ENCODE measurements at places on chromosomes 6 and 20. TPM values are rescaled to one million over a fixed set of nuclear protein-coding genes. Genes with fewer than 3 reads are reported as not detected.

DNA sequence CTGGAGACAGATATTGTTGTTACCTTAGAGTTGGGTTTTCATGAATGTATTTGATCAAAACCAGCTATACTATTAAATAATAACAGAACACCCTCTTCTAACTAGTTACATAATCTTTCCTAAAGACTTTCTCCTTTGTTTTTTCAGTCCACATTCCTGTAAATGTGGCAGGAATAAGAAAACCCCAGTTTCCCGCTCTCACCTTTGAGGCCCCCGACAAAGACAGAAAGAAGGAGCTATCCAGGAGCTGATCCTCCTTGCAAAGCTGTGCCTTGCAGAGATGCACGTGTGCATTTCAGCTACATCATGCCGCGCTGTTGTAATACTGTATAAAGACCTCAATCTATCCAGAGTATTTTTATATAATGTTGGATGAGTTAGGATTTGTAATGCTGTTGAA lies 102.7 kb downstream of the SLC22A3 start:
- no peaks in the 10 kb centered on the region for H3K4me1 ChIP-seq
- no peak overlapping the region for H3K27ac ChIP-seq
- DNase-seq, result no peak
- no peak overlapping the region for H3K4me3 ChIP-seq
- H3K27me3 ChIP-seq, result peaks cover 2% of the 10 kb centered on the region
- H3K36me3 ChIP-seq, result no peaks in the 10 kb centered on the region

DEFB125 gene
- not detected for total RNA-seq

DNA sequence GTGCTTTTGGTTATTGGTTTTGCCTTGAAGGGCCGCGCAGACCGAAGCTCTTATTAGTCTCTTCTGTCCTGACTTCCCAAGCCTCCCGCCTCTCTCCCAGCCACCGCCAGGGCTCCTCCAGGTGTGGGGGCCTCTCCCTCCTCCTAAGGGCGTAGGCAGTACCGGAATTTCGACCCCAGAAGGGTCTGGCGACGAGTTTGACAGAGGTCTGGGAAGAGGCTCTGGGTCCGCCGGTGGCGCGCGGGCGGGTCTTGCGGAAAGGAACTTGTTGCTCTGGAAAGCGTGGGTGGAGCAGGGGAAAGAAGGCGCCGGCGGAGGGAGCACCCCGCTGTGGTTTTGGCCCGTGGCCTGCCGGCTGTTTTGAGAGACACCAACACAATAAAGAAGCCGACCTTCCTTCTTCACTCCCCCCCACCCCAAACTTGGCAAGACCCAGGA lies 1.8 kb downstream of the PCSK2 start:
- no peaks in the 10 kb centered on the region for H3K36me3 ChIP-seq
- peaks cover 37% of the 10 kb centered on the region for H3K4me1 ChIP-seq
- H3K27ac ChIP-seq, result no peak overlapping the region
- peaks cover 85% of the 10 kb centered on the region for H3K27me3 ChIP-seq
- peak; percentile 12 for DNase-seq
- peak overlapping the region; percentile 93 for H3K4me3 ChIP-seq

GRCh38 chr6:156790711-156791319 lies 13.6 kb downstream of the ARID1B start:
- no peak overlapping the region for H3K27ac ChIP-seq
- DNase-seq, result no peak
- H3K27me3 ChIP-seq, result no peaks in the 10 kb centered on the region
- no peaks in the 10 kb centered on the region for H3K36me3 ChIP-seq
- H3K4me1 ChIP-seq, result peaks cover 71% of the 10 kb centered on the region
- no peak overlapping the region for H3K4me3 ChIP-seq

OR2B6 gene
- total RNA-seq, result not detected

DNA sequence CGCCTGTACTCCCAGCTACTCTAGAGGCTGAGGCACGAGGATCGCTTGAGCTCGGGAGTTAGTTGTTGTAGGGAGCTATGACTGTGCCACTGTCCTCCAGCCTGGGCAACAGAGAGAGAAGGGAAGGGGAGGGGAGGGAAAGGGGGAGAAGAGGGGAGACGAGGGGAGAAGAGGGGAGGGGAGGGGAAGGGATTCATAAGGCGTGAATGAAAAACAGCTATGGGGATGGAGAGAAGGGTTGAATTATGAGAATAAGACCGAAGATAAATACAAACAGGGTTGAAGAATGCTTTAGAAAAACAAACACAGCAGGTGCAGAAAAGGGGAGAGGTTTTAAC lies 106.0 kb downstream of the TRIM27 start:
- H3K36me3 ChIP-seq, result no peaks in the 10 kb centered on the region
- peaks cover 20% of the 10 kb centered on the region for H3K4me1 ChIP-seq
- H3K4me3 ChIP-seq, result no peak overlapping the region
- no peak for DNase-seq
- no peak overlapping the region for H3K27ac ChIP-seq

LY6G6D gene
- total RNA-seq, result not detected

DNA sequence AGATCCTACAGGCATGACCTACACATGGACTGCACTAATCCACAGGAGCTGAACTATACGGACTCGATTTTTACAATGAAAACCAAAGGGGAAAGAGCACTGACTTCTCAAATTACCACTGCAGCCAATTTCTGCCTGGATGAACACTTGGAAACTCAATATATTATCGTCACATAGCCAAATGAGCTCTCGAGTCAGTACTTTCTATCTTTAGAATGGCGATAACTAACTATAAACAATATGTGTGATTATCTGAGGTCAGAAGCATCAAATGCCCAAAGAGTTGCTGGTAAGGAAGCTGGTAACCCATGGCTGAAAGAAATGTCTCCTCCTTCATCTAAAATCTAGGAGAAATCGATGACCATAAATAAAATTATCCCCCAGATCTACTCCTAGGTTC lies 86.7 kb downstream of the KIF16B start:
- peaks cover 22% of the 10 kb centered on the region for H3K4me1 ChIP-seq
- H3K27ac ChIP-seq, result no peak overlapping the region
- no peak overlapping the region for H3K4me3 ChIP-seq
- no peak for DNase-seq
- no peaks in the 10 kb centered on the region for H3K27me3 ChIP-seq

DNA sequence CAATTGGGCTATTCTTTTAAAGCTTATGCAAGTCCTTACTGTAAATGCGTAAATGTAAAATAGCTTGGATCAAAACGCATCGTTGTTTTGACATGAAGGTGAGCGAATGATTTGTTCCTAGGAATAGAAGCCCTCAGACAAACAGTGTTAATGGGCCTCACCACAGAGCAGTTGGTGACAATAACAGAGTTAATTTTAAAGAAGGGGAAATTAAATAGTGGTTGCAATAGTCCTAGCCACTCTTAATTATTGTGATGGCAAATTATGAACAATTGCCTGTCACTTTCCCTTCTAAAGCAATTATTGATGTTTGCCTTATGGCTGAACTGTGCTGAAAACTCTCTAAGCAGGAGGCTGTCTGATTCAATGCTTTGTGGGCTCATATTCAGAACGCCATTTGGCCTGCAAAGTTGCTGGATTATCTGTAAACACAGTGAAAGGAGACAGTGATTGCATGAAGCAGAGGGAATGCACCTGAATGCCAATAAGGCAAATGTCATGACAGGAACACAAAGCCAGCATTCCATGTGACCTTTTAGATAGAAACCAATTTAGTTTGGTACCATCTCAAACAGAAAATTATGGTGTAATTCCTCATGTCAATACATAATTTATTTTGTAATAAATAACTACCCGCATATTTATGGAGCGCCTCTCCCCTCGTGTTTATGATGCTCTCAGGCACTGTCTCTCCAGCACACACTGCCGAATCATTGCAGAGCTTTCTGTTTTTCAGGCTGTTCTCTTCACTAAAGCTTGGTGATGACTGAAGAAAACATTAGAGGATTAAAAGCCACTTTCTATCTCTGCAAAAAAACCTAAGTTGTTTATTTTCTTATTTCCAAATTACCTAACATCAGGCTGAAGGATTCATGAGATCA lies 387.5 kb downstream of the HACE1 start:
- DNase-seq, result no peak
- no peak overlapping the region for H3K27ac ChIP-seq
- H3K4me3 ChIP-seq, result no peak overlapping the region
- H3K36me3 ChIP-seq, result no peaks in the 10 kb centered on the region
- peaks cover 79% of the 10 kb centered on the region for H3K27me3 ChIP-seq

- peaks cover 17% of the 10 kb centered on the region for H3K4me1 ChIP-seq
- H3K4me3 ChIP-seq, result no peak overlapping the region
- no peak for DNase-seq
- no peak overlapping the region for H3K27ac ChIP-seq
Observed at GRCh38 chr6:79687759-79688158, 56.6 kb downstream of the SH3BGRL2 start.

- no peaks in the 10 kb centered on the region for H3K27me3 ChIP-seq
- no peak overlapping the region for H3K4me3 ChIP-seq
- H3K27ac ChIP-seq, result no peak overlapping the region
- no peak for DNase-seq
- peaks cover 2% of the 10 kb centered on the region for H3K36me3 ChIP-seq
Observed at GRCh38 chr20:38094373-38094891, 60.9 kb downstream of the RPRD1B start.

- H3K36me3 ChIP-seq, result no peaks in the 10 kb centered on the region
- H3K27ac ChIP-seq, result no peak overlapping the region
- no peak overlapping the region for H3K4me3 ChIP-seq
- DNase-seq, result no peak
- peaks cover 6% of the 10 kb centered on the region for H3K4me1 ChIP-seq
Observed at GRCh38 chr6:6717953-6718352, 129.4 kb downstream of the LY86 start.

CUTA gene
- 319 TPM for total RNA-seq

DNA sequence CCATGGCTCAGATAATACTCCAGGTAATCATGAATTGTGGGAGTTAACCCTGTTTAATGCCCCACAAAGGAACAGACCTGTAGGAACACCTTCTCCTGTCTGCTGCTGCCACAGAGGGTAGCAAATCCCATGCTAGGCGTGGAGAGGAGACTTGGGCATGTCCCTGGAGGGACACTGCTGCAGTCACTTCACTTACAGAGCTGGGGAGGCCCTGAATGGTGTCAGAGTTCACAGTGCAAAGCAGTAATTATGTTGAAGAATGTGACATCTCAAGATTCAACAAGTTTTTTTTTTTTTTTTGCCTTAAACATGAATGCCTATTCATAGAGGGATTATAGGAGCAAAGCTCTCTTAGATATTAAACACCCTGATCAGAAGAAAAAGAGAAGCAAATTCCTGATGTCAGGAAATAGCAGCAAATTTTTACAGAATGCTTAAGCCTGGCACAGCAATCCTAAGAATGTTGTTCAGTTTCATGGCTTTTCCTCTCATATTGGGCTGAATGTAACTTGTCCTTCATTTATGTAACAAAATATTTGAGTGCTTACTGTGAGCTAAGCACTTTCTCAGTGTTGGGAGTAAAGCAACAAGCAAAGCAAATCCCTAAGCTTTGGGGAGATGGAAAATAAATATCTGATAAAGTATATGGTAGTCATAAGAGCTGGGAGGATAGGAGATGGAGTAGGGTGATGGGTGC lies 45.0 kb downstream of the CARMIL1 start:
- peaks cover 26% of the 10 kb centered on the region for H3K4me1 ChIP-seq
- no peak overlapping the region for H3K4me3 ChIP-seq
- H3K27me3 ChIP-seq, result no peaks in the 10 kb centered on the region
- H3K27ac ChIP-seq, result peak overlapping the region; percentile 36
- no peaks in the 10 kb centered on the region for H3K36me3 ChIP-seq

DNA sequence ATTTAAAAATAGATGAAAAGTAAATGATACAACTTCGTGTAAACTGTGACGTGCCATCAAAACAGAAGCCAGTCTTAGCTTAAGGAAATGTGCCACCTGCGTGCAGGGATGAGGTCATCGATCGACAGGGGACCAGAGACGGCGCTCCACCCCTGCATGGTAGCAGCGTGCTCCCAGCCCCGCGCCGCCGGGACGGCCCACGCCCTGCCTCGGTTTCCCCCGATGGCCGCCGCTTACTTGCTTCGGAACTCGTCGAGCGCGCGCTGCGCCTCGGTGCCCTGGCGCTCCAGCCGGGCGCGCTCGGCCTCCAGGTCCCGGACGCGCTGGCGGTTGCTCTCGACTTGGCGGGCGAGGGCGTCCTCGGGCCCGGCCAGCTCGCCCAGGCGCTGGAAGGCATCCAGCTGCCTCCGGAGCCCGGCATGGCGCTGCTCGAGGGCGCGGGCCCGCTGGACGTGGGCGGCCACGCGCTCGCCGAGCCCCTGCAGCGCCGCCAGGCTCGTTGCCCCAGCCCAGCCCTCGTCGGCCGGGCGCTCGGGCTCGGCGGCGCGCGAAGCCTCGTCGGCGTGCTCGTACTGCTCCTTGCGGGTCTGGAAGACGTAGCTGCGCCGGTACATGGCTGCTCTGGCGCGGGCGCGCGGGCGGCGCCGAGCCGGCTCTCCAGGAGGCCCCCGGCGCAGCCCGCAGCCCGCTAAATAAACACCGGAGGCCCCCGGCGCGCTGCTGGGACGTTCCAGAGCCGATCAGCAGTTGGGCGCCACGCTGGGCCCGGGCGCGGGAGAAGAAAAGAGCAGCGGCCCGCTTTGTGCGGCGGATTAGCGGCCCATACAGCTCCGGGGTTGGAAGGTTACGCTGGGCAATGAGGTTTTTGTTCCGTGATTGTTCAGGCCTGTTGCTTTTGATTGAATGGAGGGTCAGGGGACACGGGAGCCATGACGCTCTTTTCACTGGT lies at the start of gene BFSP1:
Gene BFSP1, minus strand, starts transcription at position 664 of the 949 bp plus-strand sequence. Its CDS starts 50 bp downstream, at position 614.
- H3K36me3 ChIP-seq, result no peaks in the 10 kb centered on the region
- H3K4me3 ChIP-seq, result peak within 1 kb of the TSS; percentile 92
- H3K27ac ChIP-seq, result peak within 1 kb of the TSS; percentile 97
- H3K27me3 ChIP-seq, result peaks cover 67% of the 10 kb centered on the region
- peak; percentile 69 for DNase-seq
- H3K4me1 ChIP-seq, result peaks cover 28% of the 10 kb centered on the region

RNF8 gene
- total RNA-seq, result 31.6 TPM

DNA sequence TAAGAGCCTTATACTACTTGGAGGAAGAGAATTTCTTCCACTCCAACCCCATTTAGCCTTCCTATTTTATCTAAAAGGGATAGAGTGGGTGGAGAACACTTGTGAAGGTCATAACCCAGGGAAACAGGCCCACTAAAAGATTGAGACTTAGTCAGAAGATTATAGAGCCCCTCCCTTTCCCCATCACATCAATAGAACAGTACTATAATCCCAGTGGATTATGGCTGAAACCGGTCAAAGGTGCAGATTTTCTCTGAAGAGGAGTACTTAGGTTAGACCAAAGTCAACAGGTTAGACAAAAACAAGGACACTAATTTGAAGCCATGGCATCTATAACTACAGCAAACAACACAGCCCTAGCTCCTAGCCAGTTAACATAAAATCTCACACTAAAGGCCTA lies 330.9 kb upstream of the NOX3 start:
- peaks cover 6% of the 10 kb centered on the region for H3K4me1 ChIP-seq
- H3K36me3 ChIP-seq, result peaks cover 6% of the 10 kb centered on the region
- H3K27ac ChIP-seq, result no peak overlapping the region
- H3K4me3 ChIP-seq, result no peak overlapping the region

- H3K4me1 ChIP-seq, result peaks cover 17% of the 10 kb centered on the region
- H3K4me3 ChIP-seq, result peak within 1 kb of the TSS; percentile 91
- peaks cover 1% of the 10 kb centered on the region for H3K27me3 ChIP-seq
- H3K27ac ChIP-seq, result peak within 1 kb of the TSS; percentile 90
- no peaks in the 10 kb centered on the region for H3K36me3 ChIP-seq
Observed at GRCh38 chr6:7910654-7911344, at the start of gene TXNDC5. TSS of gene TXNDC5 (minus strand) at chr6:7910788. CDS start at chr6:7910776, 12 bp downstream.

DNA sequence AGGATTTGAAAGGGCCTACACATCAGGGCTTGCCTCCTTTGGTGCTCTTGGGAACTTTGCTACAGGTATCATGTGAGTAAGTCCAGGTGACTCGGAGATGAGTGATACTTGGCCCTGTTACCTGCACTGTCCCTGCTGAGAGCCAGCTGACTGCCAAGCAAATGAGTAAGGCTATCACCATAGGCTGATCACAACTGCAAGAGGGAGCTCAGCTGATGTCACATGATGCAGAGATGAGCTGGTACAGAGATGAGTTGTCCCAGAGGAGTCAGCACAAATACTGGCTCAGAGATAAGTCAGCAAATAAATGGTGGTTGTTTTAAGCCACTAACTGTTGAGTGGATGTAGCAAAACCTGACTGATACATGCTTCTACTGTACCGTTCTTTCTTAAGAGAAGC lies 41.4 kb downstream of the LAMP5 start:
- DNase-seq, result no peak
- H3K4me1 ChIP-seq, result no peaks in the 10 kb centered on the region
- H3K27ac ChIP-seq, result no peak overlapping the region
